Endothelial cell of umbilical vein (primary cell): ENCODE measurements at places on chromosomes 4 and X. TPM values are rescaled to one million over a fixed set of nuclear protein-coding genes. Genes with fewer than 3 reads are reported as not detected.
A peak's percentile ranks its signal among the peaks of the same experiment; 100 is the strongest.

- DNase-seq = peak; percentile 91
These were observed 100.2 kb downstream of the PDLIM5 start for GRCh38 chr4:94551643-94552564.

DNA sequence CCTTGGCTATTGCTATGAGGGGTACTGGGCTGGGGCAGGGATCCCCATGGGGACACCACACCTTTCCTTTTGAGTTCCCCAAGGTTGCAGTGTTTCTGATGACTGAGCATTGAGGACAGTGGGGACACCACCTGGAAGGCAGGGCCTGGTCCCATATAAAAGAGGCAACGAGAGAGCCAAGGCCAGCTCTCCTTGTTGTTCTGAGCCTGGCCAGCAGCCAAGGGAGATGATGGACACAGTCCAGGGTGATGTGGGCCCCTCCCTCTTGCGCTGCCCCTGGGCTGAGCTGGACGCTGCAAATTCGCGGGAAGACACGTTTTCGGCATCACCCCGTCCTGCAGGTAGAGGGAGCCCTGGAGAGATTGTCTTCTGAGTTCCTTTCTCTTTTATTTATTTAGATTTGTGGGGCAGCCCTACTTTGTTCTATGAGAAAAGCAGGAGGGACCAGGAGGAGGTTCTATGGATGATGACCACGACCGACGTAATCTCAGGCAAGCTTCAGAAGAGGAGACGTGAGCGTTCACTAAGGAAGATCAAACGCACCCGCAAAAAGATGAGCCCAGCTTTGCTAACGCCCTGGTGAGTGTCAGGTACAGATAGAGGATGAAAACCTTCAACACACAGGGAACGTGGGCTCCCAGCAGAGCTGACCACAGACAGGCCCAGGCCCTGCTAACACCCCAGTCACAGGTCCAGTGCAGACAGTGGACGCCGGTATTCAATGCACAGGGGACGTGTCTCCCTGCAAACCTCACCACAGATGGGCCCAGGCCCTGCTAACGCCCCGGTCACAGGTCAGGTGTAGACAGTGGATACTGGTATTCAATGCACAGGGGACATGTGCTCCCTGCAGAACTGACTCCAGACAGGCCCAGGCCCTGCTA, 97.4 kb downstream of the SHOX start:
- DNase-seq = no peak

- DNase-seq = no peak
These were observed 35.7 kb downstream of the FRAS1 start for GRCh38 chr4:78092850-78093249.

Gene MTTP
- polyA plus RNA-seq = not detected in 2 replicates

DNA sequence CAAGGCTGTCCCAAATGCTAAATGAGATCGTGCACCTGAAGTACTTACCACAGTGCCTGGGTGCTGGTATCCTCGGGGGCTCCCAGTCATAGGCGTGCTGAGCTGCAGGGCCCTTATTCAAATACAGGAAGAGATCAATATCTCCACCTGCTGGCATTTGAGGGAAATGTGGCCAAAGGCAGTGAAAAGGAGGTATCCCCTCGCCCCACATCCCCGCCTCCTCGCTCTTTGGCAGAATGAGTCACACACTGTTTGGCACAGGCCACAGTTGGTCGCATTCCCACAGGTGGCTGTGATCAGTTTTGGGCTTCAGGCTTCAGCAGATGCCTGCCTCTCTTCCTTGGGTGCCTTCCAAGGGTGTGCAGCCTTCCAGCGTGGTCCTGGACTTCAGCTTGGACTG, 28.4 kb downstream of the ZNF185 start:
- DNase-seq = peak; percentile 72

DNA sequence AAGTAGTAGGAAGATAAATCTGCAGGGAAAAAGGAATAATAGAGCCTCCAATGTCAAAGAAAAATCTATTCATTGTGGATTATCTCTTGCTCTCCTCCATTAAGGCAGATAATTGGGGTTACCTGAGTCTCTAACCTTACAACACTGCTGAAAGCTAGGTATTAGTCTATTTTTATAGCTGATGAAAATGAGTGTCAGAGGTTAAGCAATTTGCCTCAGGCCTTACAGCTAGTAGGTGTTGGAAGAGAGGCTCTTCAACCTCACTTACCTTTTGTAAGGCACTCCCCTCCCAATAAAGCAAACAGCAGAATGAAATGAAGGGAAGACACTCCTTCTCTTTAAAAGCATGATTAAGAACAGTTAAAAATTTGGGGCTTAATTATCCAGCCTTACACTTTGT, 45.4 kb upstream of the GAB1 start:
- no peak for DNase-seq

Gene LDB2
- 177 and 223 TPM in 2 replicates for polyA plus RNA-seq

DNA sequence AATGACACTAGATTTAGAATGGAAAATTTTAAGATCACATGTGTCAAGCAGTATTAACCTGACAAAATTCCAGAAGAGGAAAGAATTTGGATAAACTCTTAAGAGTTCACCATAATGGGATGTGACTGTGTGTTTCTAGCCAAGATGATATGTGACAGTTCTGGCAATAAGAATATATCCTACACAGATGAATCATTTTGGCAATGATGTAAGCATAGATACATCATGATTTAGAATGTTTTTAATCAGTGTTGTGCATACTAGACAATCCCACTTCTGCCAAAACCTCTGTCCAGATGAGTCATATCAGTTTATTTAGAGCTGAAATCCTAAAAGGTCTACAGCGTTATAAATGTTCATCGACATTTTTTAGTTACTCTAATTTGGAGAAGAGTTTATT, 48.8 kb downstream of the PTCHD1 start:
- DNase-seq = no peak

Gene AR
- polyA plus RNA-seq = 8.3 and 9.3 TPM in 2 replicates

Gene PDGFC
- polyA plus RNA-seq = 1.9 and 2.7 TPM in 2 replicates

- no peak for DNase-seq
These were observed 47.6 kb downstream of the MID1IP1 start for GRCh38 chrX:38848671-38849455.

DNA sequence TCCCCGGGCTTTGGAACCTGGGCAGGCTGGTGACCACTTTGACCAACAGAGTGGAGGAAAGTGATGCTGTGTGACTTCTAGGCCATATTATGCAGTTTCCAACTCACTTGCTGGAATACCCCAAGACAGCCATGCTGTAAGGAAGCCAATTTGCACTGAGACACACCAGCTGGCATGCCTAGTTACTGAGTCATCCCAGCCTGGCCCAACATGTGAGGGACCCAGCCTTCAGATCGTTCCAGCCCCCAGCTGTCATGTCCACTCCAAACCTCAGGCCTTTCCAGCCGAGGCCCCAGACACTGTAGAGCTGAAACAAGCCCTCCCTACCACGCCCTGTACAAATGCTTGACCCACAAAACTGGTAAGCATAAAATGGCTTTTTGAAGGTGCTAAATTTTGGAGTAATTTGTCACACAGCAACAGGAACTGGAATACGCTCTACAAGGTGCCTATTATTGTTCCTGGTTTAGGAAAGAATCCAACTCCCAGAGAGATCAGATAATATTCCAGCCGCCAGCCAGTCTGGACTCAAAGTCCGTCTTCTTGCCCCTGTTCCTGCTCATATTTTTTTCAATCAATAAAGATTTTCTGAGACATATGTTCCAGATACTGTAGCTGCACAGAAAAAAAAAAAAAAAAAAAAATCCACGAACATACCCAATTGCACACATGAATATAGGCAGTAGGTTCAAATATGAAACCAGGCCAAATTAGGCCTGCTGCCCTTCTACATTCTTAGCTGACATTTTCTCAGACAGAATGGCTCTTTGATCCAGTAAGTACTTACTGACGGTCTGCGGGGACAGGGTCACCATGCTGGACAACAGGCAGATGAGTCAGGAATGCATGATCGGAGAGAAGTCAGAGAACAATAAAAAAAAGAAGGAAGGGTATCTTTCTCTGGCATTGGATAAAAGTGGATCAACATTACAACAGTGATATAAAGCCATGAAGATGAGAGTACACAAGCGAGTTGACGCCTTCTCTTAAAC, 35.1 kb downstream of the SH3KBP1 start:
- DNase-seq = no peak

GRCh38 chr4:45954276-45954675, 169.6 kb downstream of the GABRG1 start:
- DNase-seq = no peak

DNA sequence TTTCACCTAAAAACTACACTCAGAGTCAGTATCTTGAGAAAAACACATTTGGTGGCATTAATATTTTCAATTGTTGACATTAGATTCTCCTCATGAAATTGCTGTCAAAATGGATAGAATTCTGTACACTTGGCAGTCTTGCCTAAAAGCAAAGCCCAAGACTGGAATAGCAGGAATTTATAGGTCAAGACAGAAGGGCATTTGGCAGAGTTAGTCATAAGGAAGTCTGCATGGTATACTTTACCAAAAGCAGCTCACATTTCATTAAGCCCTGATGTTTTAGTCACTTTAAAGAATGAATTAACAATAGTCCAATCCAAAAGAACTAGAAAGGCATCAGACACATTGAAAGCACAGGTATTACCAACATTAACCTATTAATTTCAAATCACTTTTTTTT, 7.1 kb downstream of the CCDC160 start:
- peak; percentile 29 for DNase-seq

Gene UCHL1
- polyA plus RNA-seq = 915 and 1,128 TPM in 2 replicates

Gene SCLT1
- polyA plus RNA-seq = 2.1 and 3.2 TPM in 2 replicates
